ENCODE measurements at places on chromosomes 6 and 20.
A peak's percentile ranks its signal among the peaks of the same experiment; 100 is the strongest.

GRCh38 chr20:32609993-32610392 is 24.9 kb upstream of the NOL4L start:
- DNase-seq: no peak

DNA sequence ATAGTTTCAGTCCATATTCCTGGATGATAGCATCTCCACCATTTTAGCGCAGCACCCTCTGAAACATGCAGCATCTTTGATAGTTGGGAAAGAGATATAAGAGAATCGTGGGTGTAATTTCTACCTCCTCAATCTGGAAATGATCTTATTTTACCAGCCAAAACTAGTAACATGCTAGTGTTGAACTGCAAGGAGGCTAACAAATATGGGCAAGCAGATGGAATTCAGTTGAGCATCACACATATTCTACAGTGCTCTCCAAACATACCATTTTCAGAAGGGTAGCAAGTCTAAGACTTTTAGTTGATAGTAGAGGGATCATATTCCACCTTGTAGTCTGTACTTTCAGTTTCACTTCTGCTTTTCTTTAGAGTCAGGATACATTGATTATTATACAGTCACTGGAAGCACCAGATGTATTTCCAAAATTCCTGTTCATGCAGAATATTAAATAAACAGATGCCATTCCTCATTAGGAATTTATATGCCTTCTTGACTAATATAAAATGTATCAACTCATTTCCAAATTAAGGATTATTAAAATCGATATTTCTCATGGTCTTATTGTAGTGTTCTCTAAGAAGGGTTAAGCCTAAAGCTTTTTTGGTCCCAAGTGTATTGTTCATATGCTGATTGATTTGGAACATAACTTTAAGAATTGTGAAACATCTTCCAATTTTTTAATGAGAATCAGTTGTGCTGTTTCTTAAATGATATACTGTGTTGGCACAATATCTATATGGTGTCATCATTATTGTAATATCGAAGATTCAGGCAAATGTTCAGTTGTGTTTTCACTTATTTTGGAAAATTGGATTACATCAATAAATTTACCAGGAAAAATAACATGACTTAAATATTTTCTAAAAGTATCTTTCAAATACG is 362.0 kb downstream of the CENPW start:
- DNase-seq: no peak

DNA sequence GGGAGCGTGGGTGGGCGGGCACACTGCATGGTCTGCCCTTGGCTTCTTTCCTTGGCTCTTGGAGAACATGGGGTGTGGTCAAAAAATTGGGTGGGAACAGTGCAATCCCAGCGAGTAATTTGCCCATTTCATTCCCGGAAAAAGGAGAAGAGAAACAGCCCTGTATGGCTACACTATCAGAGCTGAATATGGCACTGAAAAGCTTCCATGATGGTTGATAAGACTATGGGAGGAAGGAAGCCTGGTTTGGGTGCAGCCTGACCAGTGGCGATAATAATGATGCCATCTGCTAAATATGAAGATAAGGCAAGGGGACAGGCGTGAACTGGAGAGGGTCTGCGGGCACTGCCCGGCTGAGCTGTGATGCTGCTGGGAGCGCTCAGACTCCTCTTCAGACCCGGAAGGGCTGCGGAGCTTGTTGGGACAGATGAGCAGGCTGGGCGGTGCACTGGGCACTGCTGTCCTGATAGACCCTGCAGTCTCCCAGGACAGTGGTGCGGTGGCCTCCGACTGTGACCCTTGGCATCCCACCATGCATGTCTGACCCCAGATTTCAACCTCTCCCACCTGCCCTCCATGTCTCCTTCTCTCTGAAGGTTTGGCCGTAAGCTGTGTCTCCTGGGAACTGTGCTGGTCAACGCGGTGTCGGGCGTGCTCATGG is 10.2 kb downstream of the SLC22A1 start:
- no peak for DNase-seq

DNA sequence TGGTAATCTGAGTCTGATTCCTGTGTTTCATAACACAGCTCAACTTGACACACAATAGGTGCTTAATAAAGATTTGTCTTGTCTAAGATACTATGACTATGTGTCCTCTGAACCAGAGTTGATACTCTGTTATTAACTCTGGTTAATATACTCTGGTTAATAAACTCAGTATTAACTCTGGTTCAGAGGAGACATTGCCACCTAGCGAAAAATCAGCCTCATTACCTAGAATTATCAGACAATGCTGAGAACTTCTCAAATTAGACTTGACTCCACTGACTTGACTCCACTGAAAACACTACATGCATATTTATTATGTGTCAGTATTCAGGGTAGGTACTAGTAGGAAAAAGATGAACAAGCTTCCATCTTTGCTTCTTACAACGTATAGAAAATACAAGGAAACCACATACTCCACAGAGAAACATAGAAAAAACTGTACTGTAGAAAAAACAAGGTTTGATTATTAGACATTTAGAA is 73.9 kb downstream of the AHI1 start:
- DNase-seq: no peak

DNA sequence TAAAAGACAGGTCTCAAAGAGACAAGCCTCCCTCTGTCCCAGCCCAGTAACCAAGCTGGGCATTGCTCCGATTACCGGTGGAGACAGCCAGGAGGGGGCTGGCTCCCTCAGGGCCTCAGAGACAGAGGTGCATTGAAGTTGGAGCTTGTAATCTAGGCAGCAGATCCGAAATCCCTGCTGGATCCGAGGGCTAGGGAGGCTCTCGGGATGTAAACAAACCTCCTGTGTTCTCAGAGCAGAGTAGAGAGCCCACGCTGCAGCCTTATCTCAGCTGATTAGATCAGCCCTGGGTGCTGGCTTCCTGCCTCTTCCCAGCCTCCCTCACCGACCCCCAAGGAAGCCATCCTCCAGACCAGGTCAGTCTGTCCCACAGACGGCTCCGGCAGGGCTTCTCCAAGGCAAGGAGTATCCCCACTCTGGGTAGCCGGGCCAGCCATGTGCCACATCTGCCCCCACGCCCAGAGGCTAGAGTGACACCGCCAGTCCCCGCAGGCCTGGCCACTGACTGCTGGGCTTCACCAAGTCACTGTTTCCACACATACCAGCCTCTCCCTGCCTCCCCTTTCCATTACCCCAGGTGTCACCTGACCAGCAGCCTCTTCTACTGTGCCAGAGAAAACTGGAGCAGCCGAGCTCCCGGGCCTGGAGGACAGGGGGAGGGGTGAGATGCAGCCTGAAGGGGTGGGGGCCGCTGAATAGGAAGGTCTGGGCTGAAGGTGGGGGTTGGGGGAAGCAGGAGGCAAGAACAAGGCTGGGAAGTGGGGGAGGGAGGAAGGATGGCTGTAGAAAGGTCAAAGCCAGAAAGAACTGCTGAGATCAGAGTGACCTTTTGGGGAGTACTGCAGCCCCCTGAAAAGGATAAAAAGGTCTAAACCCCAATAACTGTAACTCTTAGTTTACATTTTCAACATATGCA is 6.0 kb downstream of the SDC4 start:
- DNase-seq: peak; percentile 80

DNA sequence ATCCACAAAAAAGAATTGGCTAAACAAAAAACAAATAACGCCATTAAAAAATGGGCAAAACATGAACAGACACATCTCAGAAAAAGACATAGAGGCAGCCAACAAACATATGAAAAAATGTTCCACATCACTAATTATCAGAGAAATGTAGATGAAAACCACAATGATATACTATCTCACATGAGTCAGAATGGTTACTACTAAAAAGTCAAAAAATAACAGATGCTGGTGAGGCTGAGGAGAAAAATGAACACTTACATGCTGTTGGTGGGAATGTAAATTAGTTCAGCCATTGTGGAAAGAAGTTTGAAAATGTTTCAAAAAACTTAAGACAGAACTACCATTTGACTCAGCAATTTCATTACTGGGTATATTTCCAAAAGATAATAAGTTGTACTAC is 430.1 kb upstream of the JAG1 start:
- no peak for DNase-seq

DNA sequence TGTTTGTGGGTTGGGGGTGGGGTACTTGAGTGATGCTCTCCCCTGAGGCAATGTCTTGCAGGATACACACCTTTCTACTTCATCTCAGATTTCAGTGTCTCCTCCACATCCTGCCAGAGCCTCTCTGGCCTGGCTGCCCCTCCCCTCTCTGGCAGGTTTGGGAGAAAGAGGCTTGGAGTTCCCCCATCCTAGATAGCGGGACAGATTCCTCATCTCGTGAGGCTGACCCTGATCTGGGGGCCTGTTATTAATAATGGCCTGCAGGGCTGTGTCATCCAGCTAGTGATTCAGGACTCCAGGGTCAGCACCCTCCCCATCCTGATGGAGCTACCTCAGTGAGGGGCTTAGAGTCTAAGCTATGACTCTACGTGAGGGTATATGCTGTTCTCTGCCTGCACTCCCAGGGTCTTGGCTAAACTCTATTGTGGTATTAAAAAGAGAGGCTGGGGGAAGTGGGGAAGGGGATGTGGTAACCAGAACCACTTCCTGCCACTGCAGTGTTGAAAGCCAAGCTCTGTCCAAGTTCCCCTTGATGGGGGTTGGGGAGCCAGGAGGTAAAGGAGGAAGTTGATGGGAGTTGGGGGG is 3.7 kb upstream of the MMP9 start:
- DNase-seq: no peak

DNA sequence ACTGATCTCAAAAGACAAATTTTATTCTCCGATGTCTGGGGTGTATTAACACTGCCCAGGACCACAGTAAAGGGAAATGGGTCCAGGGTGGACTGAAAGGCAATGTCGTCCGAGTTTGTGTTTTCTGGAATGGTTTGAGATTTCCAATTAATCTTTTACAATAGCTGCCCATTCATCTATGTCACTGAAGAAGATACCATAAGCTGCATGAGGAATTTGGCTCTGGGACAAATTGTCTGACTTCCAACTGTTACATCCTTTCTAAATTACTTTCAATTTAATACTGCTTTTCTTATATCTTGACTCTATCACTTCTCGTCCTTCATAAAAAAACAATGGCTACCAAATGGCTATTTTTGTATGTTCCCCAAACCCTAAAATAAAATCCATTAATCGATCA is 130.7 kb upstream of the KCNK16 start:
- no peak for DNase-seq

GRCh38 chr6:128073389-128073788 is 172.5 kb upstream of the THEMIS start:
- DNase-seq: no peak

DNA sequence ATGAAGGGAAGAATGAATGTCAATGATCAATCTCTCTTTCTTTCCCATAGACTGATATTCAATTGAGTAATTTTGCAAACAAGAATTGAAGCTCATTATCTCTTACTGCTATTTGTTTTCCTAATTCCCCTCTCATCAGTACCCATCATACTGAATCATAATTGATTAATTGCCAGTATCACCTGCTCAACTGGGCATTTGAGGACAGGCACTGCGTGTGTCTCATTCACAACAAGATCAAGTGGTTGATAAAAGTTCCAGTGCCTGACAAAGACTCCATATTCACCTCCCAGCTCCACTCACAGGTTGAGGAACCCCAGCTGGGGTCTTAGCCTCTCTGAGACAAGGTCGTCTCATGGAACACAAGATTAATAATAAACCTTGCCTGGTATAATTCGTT is 67.7 kb downstream of the BCAS1 start:
- DNase-seq: no peak

DNA sequence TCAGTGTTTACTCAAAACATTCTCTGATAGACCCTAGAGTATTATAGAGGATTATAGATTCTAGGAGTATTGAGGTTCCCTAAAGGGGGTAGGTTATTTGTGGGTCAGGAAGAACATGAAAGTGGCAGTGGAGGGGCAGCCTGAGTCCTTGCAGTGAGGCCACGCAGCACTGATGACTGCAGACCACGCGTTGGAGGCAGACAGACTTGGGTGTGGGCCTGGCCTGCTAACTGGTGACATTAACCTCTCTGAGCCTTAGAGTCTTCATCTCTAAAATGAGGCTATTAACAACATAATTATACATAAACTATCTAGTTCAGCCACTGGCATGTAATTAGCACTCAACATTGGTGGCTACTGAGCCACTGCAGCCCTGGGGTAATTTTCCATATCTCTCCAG is 16.1 kb downstream of the MTCL3 start:
- no peak for DNase-seq

- DNase-seq: no peak
Measured at GRCh38 chr6:157644043-157644810, 178.8 kb upstream of the SNX9 start.

DNA sequence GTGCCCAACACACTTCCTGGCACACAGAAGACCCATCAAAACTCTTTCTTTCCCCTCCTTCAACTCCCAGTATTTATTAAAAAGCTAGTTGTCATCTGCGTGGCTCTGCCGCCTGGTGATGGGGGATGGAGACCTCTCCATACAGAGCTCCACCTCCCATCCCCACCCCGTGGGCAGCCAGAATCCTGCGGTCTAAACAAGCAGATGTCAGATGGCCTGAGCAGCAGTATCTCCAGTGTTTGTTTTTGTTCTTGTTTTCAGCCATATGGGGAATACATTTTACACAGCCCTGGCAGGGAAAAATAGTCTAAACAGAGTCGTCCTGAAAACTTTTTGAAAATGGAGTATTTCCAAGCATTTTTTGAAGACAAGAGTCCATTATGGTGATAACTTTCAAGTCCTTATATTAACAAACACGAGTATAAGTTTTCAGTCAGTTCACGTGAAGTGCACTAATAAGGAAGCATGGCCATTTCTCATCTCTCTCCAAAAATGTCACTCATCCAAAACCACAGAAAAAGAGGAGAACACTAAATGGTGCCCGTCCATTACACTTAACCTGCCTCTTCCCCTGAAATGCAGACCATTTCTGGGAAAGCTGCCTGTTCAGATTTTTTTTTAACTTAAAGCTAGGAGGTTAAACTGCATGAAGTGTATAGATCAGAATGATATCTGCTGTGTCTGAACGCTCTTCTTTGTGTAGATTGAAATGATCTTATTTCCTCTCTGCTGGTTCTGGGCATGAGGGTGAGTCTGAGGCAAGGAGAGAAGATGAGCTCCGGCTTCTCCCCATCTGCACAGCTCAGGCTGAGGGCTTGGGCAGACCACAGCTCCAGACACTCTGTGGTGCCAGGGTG is 91.0 kb downstream of the TCP11 start:
- DNase-seq: no peak

DNA sequence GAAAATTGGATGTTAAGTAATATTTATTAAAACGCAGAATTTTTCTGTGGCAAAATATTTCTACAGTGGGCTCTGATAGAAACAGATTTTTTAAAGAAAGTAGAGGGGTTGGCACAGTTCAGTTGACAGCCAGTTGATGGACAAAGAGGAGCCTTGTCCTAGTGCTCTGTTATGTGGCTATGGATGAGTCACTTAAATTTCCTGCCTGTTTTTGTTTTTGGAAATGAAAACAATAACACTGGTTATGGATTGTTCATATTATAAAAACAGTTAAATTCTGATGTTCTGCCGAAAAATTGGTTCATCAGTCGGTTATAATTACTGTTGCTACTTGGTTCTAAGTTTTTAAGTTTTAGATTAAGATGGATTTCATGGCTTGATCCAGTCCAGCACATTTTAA is 42.8 kb downstream of the MYO6 start:
- no peak for DNase-seq

DNA sequence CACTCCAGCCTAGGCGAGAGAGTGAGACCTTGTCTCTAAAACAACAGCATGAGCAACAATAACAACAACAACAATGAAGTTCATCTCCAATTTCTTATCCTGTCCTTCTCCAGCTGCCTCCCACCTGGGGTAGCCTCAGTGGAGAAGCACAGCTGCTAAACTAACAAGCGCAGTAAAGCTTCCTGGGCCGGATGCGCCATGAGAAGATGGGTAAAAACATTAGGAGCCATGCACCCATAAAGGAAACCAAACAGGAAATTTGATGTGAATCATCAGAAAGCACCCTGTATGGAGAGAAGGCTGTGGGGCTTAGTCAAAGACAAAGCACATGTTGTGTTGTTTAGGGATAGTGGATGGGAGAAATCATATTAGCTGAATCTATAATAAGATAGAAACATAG is 61.1 kb upstream of the CCN6 start:
- DNase-seq: no peak
